RCC 7860 (cell line): ENCODE measurements at places on chromosomes 12 and 14.

GRCh38 chr12:112170971-112171596, 45.7 kb downstream of the TRAFD1 start:
- no peak for DNase-seq

DNA sequence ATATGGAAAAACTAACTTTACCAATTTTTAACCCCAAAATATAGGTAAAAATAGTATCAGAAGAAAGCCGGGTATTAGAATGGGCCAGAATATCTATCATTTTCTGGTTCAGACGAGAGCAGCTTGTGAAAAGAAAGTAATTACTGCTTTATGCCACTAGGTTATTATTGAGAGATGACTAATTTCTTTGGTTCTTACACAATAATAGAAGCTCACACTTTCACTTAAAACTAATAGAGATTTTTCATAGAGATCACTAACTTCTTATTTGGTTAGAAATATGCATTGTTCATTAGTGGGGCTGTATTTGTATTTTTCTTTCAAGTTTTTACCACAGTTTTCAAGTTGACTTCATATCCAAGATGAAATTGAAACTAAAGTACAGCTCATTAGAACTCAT, 1241.2 kb upstream of the FLRT2 start:
- no peak for DNase-seq

DNA sequence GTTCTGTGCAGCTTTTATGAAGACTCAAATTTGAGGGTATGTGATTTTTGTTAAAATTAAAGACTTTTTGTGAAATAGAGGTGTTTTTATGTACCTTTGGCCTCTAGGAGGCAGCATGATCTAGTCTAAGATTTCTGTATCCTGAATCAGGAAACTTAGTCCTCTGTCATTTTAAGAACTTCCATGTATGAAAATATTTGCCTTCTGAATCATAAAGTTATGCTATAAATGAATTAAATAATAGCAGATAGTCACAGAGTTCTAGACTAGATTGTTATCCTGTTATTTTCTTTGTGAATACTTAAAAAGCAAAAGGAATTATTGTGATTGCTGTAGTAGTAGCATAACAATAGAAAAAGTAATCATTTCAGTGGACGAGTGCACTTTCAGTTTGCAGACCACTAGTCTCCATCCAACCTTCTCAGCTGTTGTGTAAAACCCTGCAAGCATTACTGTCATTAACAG, 56.3 kb downstream of the FGD4 start:
- peak; percentile 54 for DNase-seq

- no peak for DNase-seq
Observed at GRCh38 chr14:69532561-69533340, 41.9 kb downstream of the CCDC177 start.

- no peak for DNase-seq
Observed at GRCh38 chr14:96400495-96400894, 8.6 kb downstream of the AK7 start.

DNA sequence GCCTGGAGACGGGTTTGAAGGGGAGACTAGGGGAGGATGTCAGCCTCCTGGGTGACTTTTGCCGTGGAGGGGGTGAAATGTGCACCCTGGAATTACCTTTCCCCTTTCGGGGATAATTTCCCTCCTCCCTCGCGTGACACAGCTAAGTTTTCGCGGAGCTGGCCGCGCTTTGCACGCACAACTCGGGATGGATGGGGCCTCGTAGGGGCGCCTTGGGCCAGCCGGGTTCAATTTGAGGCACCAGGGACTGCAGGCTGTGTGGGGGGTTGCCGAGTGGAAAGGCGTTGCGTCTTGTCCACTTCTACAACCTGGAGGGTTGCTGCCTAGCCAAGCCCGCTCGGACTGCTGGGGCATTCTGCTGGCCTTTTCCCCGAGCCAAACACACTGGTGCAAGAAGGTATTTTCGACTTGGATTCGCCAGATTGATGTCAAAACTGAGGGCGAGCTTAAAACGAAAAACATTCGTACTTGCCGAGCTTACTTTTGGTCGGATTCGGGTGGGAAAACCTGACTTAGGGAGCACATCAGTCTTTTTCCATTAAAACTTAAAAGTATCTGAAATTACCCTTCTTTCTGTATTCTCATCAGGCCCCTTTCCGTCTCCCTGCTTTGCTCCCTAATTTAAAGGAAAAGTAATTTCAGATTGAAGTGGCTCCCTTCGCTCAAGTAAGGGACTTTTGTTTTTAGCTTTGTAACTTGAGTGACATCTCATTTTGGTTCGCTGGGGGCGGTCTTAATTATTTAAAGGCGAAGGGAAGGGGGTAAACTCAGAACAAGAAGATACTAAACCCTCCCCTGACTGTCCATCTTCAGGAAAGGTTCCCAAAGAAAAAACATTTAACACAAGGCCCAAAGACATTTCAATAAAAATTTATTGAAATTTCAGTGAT, 14.3 kb downstream of the TBX3 start:
- DNase-seq: no peak

DNA sequence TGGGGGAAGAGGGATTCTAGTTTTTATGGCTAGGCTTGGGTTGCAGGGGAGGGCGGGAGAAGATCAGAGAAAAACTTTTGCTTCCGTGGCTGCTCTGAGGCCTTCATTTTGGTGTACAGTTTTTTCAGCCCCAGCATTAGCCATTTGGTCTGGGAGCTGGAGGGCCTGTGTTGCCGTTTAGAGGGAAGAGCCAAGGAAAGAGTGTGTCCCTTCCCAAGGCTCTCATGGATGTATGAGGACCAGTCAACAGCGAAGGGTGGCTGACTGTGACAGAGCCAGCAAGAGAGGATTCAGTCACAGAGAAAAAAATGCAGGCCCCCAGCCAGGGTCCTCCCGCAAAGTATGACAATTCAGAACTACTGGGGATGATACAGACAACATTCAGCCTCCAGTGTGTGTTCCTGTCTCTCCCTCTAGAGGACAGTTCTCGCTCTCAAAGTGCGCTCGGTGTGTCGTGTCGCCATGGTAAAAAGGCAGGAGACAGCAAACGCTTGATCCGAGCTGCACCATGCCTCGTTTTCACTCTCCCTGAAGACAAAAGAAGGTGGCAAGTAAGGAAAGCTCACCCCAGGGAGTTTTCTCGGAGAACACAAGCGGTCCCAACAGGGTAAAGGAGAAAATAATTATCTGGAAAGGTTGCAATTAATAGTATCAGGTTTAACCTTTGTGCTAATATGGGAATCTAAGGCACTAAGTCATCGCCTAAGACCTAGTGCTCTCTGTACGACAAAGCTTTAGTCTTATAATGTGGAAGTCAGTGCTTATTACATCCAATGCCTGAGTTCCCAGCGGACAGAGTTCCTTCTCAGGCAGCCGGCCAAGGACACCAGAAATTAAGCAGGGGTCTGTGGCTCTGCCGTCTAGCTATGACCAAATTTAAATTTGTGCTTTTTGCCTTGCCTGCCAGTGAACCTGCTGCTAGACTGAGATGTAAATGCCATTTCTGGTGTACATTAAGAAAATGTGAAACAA, 157.3 kb upstream of the PLXNC1 start:
- DNase-seq: no peak

DNA sequence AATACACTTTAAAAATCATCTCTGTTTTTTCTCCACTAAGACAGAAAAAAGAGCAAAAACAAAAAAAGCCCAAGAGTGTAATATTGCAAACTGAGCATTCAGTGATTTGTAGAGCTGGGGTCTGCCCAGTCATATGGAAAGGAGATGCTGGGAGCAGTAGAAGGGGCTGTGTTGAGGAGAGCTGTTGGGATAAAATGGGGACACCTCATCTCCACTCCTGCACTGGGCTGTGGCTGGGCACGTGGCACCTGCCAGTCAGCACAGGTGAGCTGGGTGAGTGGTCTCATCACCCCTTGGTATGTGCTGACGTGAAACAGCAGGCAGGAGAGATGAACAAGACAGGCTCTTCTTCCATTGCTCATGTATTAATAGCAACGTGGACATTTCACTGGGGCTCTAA, 217.4 kb downstream of the C12orf42 start:
- DNase-seq: no peak

GRCh38 chr12:96227365-96228106, 33.4 kb downstream of the ELK3 start:
- DNase-seq: no peak

DNA sequence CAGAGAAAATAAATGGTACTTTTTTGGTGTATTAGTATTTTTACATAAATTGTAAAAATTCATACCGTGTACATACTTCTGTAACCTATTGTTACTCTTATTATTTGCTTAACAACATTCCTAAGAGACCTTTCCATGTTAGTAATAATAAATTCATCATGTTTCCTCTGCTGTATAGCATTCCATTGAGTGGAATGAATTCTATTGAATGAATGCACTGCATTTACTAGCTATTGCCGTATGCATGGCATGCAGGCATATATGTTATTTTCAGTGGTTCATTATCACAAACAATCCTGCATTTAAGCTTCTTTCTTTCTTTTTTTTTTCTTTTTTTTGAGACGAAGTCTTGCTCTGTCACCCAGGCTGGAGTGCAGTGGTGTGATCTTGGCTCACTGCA, 137.6 kb upstream of the TBX3 start:
- DNase-seq: no peak

DNA sequence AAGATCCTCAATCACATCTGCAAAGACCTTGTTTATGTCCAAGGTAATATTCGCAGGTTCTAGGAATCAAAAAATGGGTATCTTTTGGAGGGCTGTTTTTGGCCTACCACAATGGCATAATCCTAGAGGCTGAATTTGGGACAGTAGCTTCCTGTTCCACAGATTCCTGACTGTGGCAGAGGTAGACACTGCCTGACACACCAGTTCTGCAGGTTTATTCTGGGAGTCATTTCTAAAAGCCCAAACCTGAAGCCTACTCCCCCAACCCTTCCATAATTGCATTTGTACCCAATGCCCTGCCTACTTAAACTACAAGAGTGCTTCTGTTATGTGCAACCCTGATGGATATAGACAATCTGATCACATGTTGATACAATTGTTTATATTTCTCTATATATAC, 378.9 kb downstream of the PCNX1 start:
- no peak for DNase-seq

DNA sequence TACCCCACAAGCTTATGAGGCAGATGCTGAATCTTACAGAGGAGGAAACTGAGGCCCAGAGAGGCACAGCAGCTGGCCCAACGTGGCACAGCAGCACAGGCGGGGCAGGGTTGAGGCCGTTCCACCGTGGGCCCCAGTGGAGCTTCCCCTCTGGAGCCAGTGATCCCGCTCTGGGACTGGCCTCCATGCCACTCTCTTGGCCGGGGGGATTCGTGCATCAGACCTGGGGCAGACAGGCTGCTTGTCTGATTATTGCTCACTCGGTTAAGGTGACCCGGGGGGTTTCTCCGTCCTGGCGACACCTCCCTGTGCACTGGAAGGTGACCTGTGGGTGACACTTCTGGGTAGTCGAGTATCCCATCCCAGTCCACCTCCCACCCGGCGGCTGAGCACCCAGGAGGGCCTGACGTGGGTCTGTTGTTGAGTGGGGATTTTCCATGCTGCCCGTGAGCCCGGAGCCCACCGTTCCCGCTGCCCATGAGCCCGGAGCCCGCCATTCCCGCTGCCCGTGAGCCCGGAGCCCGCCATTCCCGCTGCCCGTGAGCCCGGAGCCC, 27.8 kb downstream of the NOC4L start:
- DNase-seq: no peak

DNA sequence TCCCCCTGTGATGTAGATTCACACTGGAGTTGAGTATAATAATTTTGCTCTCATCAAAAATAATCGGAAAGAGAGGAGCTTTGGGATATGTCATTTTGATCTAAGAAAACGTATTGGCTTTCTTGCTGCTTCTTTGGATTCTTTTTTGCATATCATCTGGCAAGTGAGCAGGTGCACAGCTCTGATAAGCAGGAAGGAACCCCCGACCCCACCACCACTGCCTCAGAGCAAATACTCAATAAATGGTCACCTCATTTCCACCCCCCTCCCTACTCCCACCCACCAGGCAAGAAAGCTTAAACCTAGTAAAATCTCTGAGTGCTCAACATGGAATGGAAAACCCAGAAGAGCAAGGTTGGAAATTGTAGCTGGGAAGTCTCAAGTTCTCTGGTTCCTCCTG, 49.4 kb downstream of the IFNG-AS1 start:
- no peak for DNase-seq

- no peak for DNase-seq
Observed at GRCh38 chr14:104223101-104224041, 85.0 kb downstream of the KIF26A start.

DNA sequence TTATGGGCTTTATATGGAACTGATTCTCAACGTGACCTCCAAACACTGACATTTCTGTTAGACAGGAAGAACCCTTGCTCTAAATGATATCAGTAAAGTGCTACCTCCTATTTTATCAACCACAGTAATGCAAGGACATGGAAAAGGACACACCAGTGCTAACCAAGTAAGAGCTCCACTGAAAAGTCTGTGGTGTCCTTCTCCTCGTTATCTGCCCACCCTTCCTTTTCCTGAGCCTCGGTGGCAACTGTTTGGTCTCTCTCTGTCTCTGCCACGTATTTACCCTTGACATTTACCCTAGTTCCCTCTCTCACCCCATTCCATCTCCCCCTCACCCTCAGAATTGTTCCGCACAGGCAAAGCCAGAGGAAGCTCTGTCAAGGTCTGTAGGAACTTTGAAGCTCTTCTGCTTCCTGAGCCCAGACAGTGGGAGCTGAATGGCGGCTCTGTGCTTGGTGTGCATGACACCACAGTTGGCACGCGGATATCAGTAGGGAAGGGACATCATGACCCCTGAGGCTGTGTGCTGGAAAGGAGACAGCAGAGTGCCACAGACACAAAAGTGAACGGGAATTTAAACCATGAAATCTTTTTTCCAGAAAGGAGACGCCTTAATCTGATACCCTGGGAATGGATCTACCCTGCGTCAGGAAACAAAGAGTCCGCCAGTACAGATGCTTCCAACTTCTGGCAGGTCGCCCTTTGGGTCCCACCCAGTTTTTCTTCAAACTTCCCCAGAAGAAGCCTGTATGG, 50.8 kb downstream of the NTN4 start:
- DNase-seq: no peak

DNA sequence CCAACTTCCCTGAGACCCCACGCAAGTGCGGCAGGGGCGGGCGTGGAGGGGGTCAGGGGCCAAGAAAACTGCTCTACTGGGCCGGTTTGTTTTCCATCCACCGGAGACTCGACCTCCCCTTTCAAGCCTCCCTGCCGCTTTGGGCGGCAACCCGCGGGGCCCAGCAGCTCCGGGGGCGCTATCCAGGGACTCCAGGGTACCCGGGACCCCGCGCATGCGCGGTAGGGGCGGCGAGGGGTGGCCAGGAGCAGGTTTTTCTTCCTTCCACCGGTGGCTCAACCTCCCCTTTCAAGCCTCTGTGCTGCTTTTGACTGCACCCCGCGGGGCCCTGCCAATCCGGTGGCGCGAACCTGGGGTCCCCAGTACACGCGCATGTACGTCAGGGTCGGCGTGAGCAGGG, 323.5 kb downstream of the ALG10 start:
- DNase-seq: no peak

DNA sequence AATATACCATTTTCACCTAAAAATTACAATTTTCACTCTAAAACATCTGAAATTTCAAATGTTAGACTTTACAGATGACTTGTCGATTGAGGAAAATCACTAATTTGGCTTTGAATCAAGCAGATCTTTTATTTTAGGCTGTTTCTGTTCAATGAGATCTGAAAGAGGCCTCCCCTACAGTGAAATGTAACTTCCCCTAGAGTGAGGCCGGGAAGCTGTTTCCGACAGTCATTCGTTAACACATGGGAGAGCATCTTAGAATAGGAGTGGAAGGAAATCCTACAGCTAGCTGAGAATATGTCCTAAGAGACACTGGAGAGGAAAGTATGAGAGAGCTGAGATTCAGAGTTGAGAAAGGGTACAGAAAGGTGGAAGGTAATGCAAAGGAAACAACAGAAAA, 5.7 kb upstream of the C14orf93 start:
- DNase-seq: no peak

- no peak for DNase-seq
Observed at GRCh38 chr14:74981833-74982232, 20.9 kb upstream of the EIF2B2 start.

- DNase-seq: no peak
Observed at GRCh38 chr12:13609894-13610679, 371.3 kb downstream of the GRIN2B start.
